A549 treated with AZD2906 at 1 μM for 4 hours (cell line): ENCODE measurements at places on chromosomes 5 and 9. TPM values are rescaled to one million over a fixed set of nuclear protein-coding genes. Genes with fewer than 3 reads are reported as not detected.

The SLCO4C1 gene
- 0.01 to 0.02 TPM in 2 of 5 replicates, not detected in the others for total RNA-seq

The SLC36A3 gene
- total RNA-seq: not detected in 5 replicates

The PCDHAC2 gene
- 3.2 to 5.7 TPM (median 3.6 TPM) in 5 replicates for total RNA-seq

The LCN10 gene
- total RNA-seq: 0.03 to 0.14 TPM in 2 of 5 replicates, not detected in the others

The NUTM2G gene
- not detected in 5 replicates for total RNA-seq

The PTGER4 gene
- 5.6 to 7.9 TPM (median 6.7 TPM) in 5 replicates for total RNA-seq

The ADCY2 gene
- total RNA-seq: not detected in 5 replicates

The KCNV2 gene
- not detected in 5 replicates for total RNA-seq

The HMCN2 gene
- 0.01 to 0.13 TPM (median 0.09 TPM) in 5 replicates for total RNA-seq

The DPYSL3 gene
- 18.3 to 24.5 TPM (median 20.5 TPM) in 5 replicates for total RNA-seq

The PTAR1 gene
- 10.3 to 17.0 TPM (median 14.6 TPM) in 5 replicates for total RNA-seq

The OR1J4 gene
- not detected in 5 replicates for total RNA-seq

The GLDC gene
- total RNA-seq: 10.7 to 13.9 TPM (median 12.2 TPM) in 5 replicates

The NFX1 gene
- total RNA-seq: 30.1 to 32.4 TPM (median 31.7 TPM) in 5 replicates

The BAAT gene
- 0.31 to 0.49 TPM (median 0.46 TPM) in 5 replicates for total RNA-seq
